Hematopoietic multipotent progenitor cell treated with erythropoietin and hydrocortisone succinate and interleukin-3 and kit ligand, for 8 days (in vitro differentiated cells): ENCODE measurements at places on chromosomes 11 and 22.

- DNase-seq: no peak
Measured at GRCh38 chr11:68122936-68123539, 1.9 kb upstream of the CHKA start.

- DNase-seq: no peak
Measured at GRCh38 chr11:117606790-117607189, 190.2 kb downstream of the DSCAML1 start.

- no peak for DNase-seq
Measured at GRCh38 chr11:7543302-7543701, 29.5 kb downstream of the PPFIBP2 start.

DNA sequence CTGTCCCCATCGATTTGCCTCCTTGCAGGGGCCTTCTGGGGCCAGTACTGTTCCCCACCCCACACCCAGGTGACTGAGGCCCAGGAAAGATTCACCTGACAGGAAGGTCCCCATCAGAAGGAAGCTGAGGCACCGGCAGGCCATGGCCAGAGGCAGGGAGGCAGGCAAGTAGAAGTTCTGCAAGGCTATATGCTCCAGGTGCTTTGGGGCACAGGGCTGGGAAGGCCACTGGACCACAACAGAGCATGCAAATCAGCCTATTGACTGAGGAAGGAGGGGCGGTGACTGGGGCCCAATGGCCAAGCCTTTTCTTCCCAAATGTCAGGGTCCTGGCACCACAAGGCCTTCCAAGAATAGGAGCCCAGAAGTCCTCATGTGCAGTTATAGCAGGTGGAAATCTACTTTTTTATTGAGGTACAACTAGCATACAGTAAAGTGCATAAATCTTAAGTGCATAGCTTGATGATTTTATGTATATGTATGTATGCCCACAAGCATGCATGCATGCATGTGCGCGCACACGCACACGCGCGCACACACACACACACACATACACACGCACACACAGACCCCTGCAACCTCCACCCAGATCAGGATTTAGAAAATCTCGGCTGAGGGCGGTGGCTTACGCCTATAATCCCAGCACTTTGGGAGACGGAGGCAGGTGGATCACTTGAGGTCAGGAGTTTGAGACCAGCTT lies at the start of gene VPREB3:
Gene VPREB3 (minus strand): TSS at position 206 of the 700 bp plus-strand sequence. CDS start 62 bp downstream, at position 144.
- DNase-seq: no peak

- DNase-seq: peak; percentile 62
Measured at GRCh38 chr11:27497284-27497866, 9.2 kb downstream of the LIN7C start.
